Germinal center (tissue), 1 donor: ENCODE measurements at places on chromosomes 7 and 10.

DNA sequence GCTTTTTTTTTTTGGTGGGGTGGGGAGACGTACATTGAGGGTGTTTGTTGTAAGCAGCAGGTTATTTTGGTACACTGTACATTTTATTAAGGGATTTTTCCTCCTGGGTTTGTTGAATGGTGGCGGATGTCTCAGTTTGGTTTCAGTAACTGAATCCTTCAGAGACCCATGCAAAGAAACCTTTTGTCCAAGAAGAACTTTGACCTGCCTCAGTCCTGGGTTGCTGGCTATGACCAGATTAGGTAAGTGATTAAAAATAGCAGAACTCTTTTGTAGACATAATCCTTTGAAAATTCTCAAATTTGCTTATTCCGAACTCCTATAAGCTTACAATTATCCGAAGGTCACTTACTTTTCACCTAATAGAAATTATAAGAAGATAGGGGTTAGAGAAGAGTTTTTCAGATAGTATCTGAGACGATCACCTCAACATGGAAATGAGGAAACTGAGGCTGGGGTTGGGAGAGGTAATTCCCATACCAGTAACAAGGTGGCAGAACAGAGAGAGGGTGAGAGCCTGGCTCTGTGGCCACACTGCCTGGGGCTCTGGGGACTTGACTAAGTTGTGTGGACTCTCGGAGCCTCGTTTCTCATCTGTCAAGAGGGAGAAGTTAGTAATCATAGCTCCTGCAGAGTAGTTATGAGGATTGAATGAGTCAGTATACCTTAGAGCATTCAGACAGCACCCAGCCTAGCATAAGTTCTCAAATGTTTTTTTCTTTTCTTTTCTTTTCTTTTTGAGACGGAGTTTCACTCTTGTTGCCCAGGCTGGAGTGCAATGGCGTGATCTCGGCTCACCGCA, 87.4 kb downstream of the CCNY start:
- DNase-seq: no peak

GRCh38 chr7:132430041-132430855, 146.0 kb downstream of the PLXNA4 start:
- no peak for DNase-seq

DNA sequence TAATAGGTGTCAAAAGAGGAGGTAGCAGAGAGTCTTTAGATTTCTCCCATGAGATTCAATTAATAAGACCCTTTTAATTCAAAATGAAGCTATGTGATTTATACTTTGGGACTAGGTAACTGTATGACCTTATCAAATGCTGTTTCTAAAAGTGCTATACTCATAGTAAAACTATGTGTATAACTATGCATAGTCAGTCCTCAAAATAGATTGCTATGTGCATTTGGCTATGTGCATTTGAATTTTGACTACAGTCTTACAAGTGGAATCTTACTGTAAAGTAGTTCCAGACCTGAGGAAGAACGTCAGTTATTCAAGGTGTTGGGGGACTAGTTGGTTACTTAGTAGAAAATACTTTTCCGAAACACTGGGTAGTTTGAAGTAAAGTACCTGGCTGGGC, 36.9 kb downstream of the ADD3 start:
- no peak for DNase-seq

DNA sequence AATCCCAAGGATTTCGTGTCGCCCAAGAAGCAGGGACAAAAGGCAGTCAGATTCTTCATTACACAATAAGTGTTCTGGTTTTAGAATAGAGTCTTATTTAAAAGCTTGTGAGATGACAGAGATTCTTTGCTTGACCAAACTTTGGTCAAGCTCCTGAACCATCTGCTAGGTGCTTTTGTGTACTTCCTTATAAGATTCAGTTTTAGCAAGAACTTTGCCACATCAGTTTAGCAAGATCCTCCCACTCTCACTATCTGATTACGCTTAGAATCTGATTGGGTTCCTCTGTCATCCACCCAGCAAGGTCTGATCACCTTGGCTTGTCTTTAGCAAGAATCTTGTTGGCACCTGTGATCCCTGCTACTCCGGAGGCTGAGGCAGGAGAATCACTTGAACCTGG, 38.2 kb upstream of the SDHAF3 start:
- DNase-seq: no peak

DNA sequence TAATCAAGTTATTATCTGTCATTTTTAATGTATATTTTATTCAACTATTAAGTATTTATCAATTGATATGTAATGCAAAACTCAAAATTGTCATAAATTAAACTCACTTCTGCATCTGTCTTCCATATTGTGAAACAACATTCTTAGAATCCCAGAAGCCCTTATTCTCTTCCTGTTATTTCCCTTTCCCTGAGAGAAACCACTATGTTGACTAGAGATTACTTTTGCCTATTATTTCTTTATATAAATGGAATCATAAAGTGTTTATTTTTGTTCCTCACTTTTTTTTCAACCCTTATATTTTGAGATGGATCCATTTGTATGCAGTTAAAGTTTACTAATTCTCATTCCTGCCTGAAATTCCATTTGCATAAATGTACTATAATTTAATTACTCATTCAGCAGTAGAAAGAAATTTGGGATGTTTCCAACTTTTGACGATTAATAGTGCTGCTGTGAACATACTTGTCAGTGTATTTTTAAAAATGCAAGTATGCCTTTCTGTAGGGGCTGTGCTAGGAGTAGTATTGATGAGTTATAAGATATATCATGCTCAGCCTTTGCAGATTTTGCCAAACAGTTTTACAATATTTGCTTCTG, 211.2 kb downstream of the SEMA3D start:
- no peak for DNase-seq

GRCh38 chr10:115829521-115830205, 443.3 kb downstream of the GFRA1 start:
- no peak for DNase-seq

DNA sequence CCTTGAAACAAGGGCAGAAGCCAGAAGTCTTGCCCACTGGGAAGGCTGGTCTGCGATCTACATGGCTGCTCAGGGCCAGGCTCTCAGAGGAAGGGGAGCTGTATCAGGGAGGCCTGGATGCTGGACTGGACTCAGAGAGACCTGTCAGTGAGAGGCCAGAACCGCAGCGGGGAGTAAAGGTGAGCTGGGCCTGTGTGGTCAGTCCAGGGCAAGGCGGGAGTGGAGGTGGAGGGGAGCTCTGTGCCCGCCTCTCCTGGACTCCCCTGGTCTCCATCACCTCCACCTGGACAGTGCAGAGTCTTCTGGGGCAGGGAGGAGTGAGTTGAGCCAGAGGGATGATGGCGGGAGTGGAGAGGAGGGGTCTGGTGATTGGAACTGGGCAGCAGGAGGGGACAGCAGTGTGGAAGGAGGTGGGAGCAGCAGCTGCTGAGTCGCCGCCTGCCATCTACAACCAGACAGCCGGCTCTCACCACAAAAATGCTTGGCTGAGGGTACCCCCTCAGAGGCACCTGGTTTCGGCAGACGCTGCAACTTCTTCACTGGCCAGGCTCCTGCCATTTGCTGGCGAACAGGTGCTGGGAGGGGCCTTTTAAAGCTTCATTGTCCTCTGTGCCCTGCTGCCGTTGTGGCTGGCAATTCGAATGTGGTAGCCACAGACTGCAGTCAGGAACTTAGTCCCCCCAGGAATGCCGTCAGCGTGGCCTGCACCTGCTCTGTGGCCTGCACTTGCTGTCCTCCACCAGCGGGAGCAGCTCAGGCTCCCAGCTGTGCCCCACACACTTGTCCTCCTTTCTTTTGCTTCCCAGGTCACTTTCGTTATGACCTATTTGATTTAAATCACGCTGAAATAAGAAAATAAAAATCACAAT, 3.5 kb downstream of the RASSF4 start:
- peak; percentile 18 for DNase-seq

DNA sequence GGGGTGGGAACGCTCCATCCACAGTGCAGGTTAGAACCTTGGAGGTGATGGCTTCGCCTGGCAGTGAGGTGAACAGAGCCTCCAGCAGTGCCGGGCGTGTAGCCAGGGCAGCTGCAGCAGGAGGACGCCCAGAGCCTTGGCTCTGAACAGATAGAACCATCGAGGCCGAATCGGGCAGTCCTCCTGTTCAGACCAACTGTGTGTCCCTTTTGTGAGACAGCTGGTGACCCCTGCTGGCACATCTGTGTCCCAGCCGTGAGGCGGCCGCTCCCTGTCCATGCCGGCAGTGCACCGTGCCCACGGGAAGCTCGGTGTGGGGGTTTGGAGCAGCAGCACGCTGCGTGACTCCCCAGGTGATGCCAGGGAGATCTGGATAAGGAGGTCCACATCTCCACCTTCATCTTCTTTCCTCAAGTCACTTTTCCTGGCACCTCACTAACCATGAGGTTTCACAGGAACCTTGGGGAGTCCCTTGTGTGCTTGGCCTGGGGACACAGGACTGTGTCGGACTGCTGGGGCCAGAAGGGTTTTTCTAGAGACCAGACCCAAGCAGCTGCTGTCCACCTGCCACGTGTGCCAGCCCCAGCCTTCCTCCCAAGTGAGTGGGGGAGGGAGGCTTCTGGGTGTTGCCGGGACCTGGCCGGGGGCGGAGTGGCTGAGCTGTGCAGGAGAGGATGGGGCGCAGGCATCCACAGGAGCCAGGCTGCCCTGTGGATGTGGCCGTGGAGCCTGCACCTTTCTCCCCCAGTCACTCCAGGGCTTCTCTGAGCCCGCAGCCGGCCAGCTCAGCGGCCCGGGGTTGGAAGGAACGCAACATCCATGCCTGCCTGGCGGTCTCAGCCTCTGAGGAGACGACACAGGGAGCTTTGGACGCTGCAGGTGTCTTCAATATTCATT, 69.4 kb downstream of the DNAJB6 start:
- no peak for DNase-seq

DNA sequence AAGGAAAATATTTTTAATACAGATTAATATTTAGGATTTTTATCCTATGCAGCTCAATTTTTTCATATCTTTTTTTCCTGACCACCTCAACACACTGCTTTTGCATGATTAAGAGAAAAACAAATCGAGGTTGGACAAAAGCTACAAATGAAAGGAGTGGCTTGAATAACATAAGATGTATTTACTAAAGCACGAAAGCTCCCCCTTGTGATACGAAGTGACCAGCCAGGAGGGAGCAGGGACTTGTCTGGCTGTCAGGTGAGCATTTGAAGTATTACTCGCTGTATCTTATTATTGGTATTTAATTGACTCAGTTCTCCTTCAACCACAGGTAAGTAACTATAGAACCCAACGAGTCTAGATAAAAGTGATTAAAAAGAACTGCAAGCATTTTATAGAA, 265.2 kb upstream of the PHF14 start:
- no peak for DNase-seq
